ENCODE measurements at places on chromosomes 13 and 19.

DNA sequence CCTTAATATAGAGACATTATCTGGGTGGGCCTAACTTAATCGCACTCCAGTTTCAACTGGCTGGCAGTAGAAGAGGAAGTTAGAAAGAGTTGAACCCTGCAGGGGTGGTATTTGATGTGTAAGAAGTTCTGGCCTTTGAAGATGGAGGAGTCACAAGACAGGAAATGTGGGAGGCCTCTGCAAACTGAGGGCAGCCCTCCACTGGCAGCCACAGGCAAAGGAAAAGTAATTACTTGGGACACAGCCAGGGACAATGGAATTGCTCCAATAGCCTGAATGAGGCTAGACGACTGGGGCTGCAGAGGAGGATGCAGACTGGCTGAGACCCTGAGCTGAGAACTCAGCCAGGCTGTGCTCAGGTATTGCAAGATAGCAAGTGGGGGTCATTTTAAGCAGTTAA is 703.3 kb upstream of the ARGLU1 start:
- no peak for DNase-seq

- peak; percentile 53 for DNase-seq
These were observed 3.7 kb upstream of the CSNK1A1L start for GRCh38 chr13:37109051-37109678.

DNA sequence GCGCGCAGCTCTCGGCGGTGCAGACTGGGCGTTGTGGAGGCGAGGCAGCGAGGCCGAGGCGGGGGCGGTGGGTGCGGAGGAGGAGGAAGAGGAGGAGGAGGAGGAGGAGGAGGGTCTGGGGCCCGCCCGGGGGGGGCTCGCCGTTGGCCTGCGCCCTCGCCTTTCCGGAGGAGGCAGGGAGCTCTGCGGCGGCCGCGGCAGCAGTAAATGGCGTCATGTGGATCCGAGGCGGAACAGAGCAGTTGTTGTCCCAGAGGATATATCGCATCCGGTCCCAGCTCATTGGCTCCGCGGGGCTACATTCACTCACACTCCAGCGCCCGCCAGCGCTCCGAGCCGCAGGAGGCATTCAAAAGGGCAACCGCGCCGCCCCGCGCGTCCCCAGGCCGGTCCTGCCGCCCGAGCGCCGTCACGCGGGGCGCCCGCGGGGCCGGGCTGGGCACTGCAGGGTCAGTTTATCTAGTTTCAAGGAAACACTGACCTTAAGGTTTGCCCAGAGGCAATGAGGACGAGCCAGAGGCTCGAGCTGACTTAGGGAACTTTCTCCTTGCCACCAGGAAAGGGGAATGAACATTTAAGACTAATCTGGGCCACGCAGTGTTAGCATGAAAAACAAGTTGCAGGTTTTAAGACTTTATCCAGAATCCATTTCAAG is at the start of gene SPRY2:
Gene SPRY2 (minus strand): TSS at position 26 of the 655 bp plus-strand sequence. CDS start 3,421 bp downstream, outside the sequence.
- DNase-seq = no peak

DNA sequence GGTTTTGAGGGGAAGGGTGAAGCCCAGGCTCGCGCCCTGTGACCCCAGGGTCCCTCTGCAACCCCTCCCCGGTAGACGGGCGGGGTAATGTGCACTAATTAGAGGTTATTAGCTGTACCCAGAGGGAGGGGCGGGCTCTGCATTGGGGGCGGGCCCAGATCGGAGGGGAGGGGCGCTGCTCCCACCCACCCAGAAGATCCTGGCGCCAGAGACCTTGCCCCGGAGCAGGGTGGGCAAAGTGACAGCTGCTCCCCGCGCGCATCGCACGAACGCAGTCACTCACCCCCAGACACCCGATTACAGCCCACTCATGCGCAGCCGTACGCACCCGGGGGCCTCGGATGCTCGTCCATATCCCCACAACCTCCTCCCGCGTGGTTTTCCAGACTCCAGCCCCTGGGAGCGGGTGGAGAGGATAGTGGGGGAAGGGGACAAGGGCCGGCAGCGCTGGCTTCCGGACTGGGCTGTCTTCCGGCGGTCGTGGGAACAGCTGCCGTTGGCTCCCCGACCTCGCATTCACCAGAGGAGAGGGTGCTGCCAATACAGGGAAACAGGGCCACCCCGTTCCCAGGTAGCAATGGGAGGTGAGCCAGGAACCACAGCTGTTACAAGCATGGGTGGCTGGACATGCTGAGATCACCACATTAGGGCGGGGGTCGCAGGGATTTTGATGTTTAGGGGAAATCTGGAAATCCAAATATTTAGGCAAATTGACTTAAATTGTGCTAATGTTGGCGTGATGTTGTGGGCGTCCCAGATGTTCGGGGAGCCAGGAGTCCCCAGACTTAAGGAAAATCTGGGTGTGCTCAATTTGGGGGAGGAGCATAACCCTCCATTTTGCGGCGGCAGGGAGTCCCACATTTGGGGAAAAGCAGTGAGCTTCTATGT is 2.9 kb upstream of the HOOK2 start:
- peak; percentile 50 for DNase-seq

DNA sequence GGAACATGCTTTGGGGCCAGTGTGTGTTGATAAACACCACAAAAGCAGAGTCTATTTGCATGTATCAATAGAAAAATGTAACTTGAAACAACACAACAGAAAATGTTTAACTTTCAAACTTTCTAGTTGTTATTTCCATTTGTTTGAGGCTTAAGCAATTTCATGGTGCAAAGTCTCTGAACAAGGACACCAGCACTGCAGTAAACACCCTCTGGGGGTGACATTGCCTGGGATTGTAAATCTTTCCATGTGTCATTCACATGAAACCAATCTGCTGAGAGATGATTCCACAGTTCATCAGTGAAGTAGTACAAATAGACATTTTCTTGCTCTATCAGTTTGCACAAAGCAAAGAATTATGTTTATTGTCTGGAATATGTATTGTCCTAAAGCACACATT is 124.5 kb downstream of the ITGBL1 start:
- DNase-seq = no peak

GRCh38 chr13:60959427-60959826 is 456.2 kb downstream of the PCDH20 start:
- no peak for DNase-seq

DNA sequence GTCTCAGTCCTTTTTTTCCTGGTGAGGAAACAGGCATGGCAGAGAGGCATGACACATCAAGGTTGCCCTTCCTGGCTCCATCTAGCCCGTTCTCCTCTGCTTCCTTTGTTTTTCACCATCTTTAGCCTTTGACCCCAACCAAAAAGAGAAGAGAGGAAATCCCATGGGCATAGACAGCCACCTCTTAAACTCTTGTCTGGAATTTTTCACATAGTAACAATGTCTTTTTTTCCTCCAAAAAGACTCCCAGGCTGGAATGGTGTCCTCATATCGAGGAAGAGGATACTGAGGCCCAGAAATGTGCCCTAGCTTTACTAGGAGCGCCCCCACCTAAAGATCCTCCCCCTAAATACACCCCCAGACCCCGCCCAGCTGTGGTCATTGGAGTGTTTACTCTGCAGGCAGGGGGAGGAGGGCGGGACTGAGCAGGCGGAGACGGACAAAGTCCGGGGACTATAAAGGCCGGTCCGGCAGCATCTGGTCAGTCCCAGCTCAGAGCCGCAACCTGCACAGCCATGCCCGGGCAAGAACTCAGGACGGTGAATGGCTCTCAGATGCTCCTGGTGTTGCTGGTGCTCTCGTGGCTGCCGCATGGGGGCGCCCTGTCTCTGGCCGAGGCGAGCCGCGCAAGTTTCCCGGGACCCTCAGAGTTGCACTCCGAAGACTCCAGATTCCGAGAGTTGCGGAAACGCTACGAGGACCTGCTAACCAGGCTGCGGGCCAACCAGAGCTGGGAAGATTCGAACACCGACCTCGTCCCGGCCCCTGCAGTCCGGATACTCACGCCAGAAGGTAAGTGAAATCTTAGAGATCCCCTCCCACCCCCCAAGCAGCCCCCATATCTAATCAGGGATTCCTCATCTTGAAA is at the start of gene GDF15:
Gene GDF15 (plus strand): TSS at position 484 of the 868 bp plus-strand sequence. CDS start 32 bp downstream, at position 516.
- DNase-seq = peak; percentile 42

DNA sequence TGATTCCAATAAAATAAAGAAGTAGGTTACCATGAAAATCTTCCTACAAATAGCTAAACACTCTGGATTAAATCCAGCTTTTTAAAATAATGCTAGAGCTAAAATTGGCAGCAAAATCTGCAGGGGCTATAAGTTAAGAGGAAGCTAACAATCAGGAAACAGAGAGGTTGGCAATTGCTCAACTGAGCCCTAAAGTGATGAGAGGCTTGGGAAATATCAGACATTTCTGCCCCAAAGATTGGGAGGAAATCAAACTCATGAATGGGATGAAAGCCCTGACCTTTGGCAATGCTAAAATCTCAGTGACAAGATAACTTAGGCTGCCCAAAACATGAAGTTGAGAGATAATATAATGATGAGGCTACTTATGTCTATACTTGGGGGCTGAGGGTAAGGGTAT is 1437.9 kb downstream of the EFNB2 start:
- no peak for DNase-seq

GRCh38 chr19:51318687-51319648 is 7.5 kb downstream of the IGLON5 start:
- no peak for DNase-seq

- no peak for DNase-seq
These were observed 22.4 kb downstream of the RFXAP start for GRCh38 chr13:36841391-36841790.

GRCh38 chr13:101709952-101710351 is 257.5 kb downstream of the ITGBL1 start:
- no peak for DNase-seq

DNA sequence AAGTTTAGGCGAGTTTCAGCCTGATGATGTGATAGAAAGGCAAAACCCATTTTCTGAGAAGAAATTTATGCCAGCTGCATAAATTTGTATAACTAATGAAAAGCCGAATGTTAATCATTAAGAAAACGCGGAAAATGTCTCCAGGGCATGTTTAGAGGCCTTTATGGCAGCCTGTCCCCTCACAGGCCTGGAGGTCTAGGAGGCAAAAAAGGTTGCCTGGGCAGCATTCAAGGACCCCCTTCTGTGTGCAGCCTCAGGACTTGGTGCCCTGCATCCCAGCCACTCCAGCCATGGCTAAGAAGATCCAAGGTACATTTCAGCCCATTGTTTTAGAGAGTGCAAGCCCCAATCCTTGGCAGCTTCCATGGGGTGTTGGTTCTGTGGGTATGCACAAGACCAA is 614.2 kb downstream of the SLITRK5 start:
- no peak for DNase-seq

DNA sequence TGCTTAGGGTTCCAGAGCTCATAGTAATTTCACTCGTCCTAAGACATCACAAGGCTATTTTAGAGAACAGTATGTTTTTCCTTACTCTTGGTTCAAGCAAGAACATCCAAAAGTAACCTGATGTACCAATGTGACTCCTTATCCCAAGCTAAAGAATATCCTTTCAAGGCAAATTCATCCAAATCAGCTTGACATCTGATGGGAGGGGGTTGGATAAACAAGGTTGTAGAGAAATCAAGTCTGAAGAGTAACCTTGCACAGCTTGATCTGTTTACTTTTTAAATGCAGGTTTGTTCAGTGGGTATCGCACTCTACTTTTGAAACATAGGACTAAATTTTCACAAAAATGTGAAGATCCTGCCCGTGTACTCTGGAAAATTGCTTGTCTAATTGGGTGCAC is 201.2 kb downstream of the GGACT start:
- DNase-seq = no peak

- DNase-seq = peak; percentile 84
These were observed 486 bp upstream of the SPINT2 start for GRCh38 chr19:38263689-38264485.

GRCh38 chr19:31357315-31357673 is 8.1 kb upstream of the TSHZ3 start:
- no peak for DNase-seq

- DNase-seq = no peak
These were observed 437.2 kb downstream of the LIG4 start for GRCh38 chr13:107778094-107778493.

- DNase-seq = no peak
These were observed 838 bp upstream of the MYADM start for GRCh38 chr19:53866865-53867224.

DNA sequence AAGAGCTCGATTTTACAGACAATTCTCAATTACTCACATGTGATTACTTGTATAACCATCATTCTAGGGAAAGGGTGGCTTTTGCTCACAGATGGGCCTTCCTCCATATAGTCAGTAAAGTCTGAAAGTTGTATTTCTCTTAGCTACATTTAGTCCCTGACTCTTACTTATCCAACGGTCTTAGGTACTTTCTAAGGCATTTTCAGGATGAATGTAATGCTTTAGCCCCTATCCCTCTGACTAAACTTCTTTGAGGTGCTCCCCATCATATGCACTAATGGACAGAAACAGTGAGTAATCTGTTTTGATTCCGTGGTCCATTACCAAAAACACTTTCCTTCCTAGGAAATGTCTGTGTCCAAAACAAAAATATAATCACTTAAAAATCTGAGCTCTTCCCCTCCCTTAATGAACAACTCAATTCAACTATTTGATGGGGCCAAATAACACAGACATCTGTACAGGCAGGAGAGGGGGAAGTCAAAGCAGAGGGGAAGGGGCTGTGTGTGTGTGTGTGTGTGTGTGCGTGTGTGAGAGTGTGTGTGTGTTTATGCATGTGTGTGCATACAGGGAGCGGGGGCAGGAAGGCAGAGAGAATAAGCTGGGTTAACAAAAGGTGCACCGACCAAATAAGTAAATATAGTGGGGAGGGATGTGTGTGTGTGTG is 84.9 kb downstream of the USP12 start:
- DNase-seq = no peak

DNA sequence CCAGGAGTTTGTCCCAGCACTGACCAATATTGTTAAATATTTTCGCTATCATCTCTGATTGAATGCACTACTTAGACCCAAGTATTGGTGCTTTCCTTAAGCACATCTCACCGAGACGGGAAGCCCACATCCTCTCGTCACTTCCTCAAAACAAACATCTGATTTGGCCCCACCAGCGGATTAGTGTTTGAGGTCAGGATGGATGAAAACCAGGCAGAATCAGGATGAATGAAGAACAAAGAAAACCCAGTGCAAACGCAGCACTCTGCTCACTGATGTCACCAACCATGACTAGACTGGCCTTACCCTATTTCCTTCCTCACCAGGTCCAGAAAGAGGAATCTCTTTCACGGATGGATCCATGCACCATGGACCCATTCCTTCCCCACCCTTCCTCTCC is 6.0 kb downstream of the PLAUR start:
- no peak for DNase-seq

GRCh38 chr13:114140131-114140905 is 7.9 kb upstream of the RASA3 start:
- no peak for DNase-seq

DNA sequence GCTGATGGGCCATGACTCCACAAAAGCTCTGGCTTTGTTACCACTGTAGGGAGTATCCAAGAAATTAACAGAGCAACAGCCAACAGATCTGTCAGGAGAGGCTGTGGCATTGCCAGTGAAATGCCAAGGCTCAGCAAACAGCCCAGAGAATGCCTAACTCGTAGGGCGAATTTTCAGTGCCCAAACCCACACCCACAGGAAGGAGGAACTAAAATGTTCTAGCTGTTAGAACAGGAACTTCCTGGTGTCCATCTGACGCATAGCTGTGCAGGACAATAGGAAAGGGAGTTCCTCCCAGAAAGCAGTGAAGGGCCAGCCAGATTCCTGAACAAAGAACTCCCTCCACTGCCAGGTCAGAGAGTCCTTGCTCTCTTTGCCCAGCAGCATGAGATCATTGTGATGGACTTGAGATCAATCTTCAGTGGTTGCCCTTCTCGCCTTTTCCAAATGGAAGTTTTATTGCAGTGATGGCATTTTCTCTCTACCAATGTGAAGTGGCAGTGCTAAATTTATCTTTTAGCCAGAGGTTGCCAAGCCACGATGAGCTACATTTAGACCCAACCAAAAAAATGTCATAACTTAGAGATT is 224.2 kb upstream of the STARD13 start:
- DNase-seq = no peak

- no peak for DNase-seq
These were observed 48.4 kb upstream of the SPRY2 start for GRCh38 chr13:80389073-80390038.
